ENCODE measurements at places on chromosomes 16 and 17.
A peak's percentile ranks its signal among the peaks of the same experiment; 100 is the strongest.

DNA sequence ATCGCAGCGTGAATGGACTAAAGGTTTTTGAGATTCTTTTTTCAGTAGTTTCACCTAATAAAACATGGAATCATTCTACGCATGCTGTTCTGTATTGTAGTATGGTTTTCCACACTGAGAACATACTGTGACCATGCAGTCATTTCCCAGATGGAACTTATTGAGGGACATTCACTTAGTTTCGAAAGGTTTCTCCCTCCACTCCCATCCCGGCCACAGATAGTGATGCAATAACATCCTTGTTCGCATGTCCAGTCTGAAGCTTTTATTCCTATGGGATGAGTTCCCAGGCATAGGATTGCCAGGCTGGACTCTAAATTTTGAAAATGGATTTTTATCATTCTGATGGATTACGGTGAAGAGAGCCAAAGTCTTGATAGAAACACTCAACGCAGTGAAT is 420.4 kb downstream of the WWOX start:
- no peak for DNase-seq

DNA sequence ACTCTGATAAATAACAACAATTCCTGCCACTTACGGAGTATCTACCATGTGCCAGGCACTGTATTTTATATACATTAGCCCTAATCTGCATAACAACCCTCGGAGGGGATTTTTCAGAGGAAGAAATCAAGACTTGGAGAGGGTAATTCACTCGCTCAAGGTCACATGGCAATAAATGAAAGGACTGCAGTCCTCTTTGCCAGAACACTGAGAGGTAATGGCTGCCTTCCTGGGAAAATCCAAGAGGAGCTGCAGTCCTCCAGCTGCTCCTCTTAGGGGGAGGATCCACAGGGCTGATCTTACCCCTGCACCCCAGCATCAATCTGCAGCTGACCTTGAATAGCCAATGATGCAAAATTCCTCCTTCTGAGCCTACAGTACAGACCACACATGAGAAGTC is 114.1 kb upstream of the RPL38 start:
- DNase-seq: no peak

DNA sequence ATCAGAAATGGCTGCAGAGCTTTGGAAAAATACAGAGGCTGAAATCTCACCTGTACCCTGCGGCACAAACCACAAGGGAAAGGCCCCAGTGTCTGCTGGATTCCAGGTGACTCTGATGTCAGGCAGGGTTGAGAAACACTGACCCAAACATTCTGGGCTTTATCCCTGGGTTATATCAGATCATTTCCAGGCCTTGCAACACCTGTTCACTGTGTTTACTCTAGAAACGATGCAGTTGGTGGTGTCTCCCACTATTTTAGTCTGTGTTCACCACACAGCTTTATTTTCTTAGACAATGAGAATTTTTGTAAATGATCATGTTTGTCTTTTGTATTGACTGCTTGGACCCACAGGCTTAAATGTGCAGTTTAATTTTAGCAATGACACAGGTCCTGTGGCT is 151.5 kb upstream of the SDK2 start:
- DNase-seq: no peak

DNA sequence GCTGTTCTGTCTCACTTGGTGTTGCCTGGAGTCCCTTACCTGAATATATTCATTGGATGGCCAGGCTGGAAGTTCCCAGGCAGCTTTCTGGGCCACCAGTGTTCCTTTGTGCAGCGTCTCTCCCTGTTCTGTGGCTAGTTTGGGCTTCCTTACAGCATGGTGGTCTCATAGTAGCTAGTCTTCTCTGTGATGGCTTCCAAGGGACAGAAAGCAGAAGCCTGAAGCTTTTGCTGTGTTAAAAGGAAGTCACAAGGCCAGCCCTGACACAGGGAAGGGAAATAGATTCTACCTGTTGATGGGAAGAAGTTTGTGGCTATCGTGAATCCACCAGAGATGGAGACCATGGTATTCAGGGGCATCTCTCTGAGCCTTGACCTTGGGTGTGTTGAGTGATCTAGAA is 34.6 kb downstream of the PLCG2 start:
- DNase-seq: no peak

- no peak for DNase-seq
Observed at GRCh38 chr16:86886651-86887050, 308.3 kb downstream of the FOXL1 start.

DNA sequence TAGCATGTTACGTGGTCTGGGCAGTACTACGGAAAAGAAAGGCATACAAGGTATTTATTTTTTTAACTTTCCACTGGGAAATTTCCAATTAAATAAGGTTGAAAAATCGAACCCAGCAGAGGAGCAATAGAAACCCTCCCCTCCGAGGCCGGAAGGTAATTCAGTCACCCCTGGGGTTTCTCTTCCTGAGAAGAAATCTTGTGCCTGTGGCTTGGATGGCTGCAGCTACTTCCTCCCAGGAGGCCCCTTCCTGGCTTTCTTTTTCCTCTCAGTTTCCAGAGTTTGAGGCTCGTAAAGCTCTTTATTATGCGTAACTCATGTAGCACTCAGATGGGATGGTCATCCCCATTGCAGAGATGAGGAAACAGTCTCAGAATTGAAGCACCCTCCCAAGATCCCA is 140.3 kb downstream of the ASIC2 start:
- no peak for DNase-seq

DNA sequence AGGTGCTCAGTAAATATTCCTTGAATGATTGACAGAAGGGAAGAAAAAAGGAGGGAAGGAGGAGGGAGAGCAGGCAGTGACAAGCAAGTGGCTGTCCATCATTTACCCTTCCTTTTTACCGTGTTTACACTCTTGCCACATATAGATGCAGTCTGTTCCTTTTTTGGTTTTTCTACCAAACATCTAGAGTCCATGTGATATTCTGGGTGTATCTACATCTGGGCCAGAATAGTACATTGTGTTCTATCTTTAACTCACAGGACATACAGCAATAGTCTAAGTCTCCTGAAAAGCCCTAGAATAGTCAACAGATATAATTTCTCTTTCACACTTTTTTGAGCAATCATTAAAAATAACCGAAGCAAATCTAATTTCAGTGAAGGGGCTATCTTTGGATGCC is 33.5 kb downstream of the KCNJ2 start:
- DNase-seq: no peak

DNA sequence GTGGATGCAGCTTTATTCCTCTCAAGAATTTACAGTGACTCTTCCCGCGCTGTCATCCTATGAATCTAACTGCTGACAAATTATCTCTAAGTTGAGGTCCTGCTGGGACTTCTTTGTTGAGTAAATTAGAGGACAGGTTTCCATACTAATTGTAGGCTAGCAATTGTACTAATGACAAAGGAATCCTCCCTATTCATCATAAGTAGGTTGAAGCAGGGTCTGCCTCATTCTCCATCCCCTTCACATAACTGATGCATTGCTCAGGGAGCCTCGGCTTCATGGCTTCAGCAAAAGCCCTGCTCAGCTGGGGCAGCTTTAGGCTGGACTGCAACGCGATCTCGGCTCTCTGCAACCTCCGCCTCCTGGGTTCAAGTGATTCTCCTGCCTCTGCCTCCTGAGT is 83.1 kb upstream of the IRX6 start:
- DNase-seq: no peak

- DNase-seq: no peak
Observed at GRCh38 chr17:2282297-2282873, 21.2 kb downstream of the SMG6 start.

DNA sequence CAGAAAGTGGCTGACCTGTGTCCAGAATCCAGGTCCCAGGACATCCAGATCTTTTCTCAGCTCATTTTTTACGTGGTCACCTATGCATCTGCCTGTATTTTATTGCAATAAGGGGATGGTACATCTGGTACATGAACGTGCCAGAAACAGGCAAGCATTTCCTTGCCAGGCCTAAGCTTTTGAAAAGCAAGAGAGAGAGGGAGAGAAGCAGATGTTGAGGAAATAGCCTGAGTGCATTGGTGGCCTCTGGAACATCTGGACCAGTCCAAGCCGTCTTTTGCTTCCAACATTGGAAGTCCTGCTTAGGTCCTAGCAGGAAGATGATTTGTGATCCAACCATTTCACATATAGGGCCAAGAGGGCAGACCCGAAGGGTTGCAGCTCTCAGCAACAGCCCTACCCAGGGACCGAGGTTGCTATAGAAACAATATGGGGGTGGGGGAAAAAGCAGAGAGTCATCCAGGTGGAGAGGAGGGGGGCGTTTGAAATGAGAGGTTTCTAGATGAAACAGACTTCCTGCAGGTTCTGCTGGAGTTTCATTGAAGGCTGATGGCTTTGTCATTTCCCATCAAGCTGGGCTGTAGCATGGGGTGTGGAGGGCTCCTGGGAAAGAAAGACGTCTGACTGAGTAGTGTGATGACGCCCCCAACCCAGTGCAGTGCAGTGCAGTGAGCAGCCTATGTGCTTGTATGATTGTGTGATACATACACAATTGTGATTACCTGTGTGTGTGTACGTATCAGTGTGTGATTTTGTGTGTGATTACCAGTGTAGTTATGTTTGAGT is 61.6 kb downstream of the SHISA6 start:
- DNase-seq: no peak

GRCh38 chr17:34357398-34357797 is 1.1 kb downstream of the CCL13 start:
- no peak for DNase-seq

- DNase-seq: no peak
Observed at GRCh38 chr17:63433746-63434591, 12.1 kb downstream of the CYB561 start.

GRCh38 chr16:590188-590814 is 435 bp downstream of the RAB40C start:
- DNase-seq: no peak

GRCh38 chr17:12599186-12599920 is 66.3 kb upstream of the MYOCD start:
- DNase-seq: no peak

GRCh38 chr17:34586346-34586846 is 7.0 kb downstream of the TMEM132E start:
- DNase-seq: no peak

DNA sequence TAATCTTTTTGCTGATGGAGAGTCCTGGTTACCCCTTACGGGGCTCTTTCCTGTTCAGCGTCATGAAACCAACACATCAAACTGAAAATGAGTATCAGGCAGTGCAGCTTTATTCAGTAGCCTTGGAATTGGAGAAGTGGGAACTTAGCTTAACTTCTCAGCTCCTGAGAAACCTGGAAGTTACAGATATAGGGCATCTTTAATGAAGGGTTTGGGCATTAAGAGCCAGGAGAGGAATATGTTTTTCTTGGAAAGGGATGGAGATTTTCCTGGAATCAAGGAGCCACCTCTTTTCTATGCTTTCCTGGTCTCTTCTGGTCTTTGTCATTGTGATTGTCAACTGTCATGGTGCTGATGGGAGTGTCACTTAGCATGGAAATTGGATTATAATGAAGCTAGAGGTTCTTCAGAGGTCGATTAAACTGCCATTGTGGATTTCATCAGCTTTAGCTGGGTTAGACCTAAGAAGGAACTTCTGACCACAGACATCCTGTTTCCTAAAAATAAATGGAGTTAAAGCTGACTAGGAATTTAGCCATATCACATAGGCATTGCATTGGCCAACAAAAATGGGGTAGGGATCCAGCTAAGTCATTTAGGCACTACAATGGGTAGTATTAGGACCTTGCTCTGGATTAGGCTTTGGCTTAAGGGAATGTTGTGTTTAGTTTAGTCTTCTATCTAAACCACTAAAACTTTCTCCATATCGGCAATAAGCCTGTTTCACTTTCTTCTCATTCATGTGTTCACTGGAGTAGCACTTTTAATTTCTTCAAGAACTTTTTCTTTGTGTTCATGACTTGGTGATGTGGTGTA is 186.4 kb downstream of the BCAS3 start:
- DNase-seq: no peak

DNA sequence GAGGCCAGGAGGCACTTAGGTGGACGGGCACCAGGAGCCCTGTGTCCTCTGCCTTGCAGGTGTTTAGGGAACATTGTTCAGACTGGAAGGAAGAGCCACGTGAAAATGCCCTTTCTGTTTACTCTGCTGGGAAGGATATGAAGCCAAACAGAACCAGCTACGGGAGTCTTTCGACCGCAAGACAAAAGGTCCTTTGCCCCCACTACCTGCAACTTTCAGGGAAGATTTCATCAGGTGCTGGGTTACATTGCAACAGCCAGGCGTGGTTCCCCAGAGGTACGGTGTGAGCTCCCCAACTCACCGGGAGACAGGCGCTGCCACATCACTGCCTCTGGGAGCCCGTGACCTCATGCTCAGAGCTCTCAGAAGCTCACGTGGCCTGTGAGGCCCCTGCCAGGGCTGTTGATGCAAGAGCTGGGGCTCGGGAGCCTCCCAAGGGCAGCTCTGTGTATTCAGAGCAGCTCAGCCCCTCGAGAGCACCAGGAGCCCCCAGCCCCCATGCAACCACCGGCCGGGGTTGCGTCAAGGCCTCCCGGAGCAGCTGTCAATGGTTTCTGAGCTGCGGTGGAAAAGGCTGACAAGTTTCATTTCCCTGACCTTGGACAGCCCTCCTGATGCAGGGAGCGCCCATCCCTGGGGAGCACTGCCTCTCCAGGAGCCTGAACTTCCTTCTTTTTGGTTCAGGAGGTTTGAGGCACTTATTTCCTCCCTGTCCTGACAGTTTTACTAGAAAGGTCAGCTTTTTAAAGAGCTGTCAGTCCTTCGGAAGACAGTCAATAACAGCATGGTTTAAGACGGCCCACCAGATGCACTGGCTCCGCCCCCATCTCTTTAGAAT is 42.1 kb downstream of the TBC1D16 start:
- DNase-seq: peak; percentile 78

- no peak for DNase-seq
Observed at GRCh38 chr16:74605746-74606520, 981 bp downstream of the GLG1 start.

- no peak for DNase-seq
Observed at GRCh38 chr17:15386083-15386482, 44.7 kb upstream of the TEKT3 start.

- no peak for DNase-seq
Observed at GRCh38 chr17:151004-151403, 13.6 kb downstream of the SCGB1C2 start.

GRCh38 chr16:78362524-78363135 is 263.2 kb downstream of the WWOX start:
- no peak for DNase-seq

GRCh38 chr16:3529175-3529574 is 28.4 kb downstream of the CLUAP1 start:
- DNase-seq: no peak

DNA sequence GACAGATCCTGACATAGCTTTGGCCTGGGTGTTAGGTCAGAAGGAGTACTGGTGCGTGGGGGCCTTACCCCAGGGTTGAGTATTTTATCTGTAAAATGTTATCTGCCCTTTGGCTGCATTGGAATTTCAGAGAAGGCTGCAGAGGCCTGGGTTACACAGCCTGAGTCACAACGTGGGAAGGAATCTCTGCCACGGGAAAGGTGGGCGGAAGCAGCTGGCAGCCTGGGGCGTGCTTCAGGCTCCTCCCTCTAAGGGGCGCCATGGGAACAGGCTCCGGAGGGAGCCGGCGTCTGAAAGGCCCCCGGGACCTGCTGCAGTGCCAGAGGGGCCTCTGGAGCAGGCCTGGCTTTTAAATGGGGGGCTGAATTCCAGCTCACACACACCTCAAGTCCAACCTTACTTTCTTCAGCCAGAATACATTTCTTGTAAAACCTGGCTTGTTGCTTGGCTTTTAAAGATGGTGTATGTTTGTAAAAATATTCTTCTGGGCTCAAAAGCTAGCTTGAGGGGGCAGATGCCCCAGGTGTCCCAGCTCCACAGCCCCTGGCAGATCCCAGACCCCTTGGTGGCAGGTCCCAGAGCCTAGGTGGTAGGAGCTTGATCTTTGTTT is 142.2 kb downstream of the RAB11FIP4 start:
- peak; percentile 65 for DNase-seq
